ENCODE measurements at places on chromosomes 16 and 17. TPM values are rescaled to one million over a fixed set of nuclear protein-coding genes. Genes with fewer than 3 reads are reported as not detected.

- no peak for DNase-seq
Observed at GRCh38 chr17:78912082-78912481, 9.1 kb upstream of the CEP295NL start.

- DNase-seq: no peak
Observed at GRCh38 chr17:66472123-66472522, 169.7 kb downstream of the PRKCA start.

- DNase-seq: no peak
Observed at GRCh38 chr16:11711662-11712061, 31.0 kb downstream of the TXNDC11 start.

DNA sequence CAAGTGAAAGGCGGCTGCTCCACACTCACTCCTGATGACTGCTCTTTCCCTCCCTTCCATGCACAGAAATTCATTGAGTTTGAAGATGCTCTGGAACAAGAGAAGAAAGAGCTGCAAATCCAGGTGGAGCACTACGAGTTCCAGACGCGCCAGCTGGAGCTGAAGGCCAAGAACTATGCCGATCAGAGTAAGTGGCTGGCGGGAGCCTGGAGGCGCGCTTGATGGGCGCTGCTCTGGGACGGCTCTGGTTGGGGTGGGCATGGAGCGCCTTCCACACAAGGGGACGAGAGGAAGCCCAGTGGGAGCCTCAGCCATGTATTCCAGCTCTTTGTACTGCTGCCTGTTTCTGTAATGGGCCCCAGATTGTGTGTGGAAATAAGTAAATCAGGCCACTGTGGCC is 18.5 kb downstream of the MAPK8IP3 start:
- DNase-seq: no peak

ABCA9 gene
- 0.19 TPM for total RNA-seq

GRCh38 chr17:32903774-32904673 is 23.9 kb upstream of the TMEM98 start:
- no peak for DNase-seq

GRCh38 chr16:12256921-12257320 is 280.4 kb downstream of the SNX29 start:
- no peak for DNase-seq

GRCh38 chr17:79255456-79255855 is 180.8 kb downstream of the ENGASE start:
- DNase-seq: no peak

NMRAL1 gene
- total RNA-seq: 48.3 TPM

KRT12 gene
- total RNA-seq: not detected

GRCh38 chr17:59629174-59629573 is 9.5 kb downstream of the CLTC start:
- no peak for DNase-seq

GRCh38 chr17:37492167-37492566 is 2.5 kb downstream of the DUSP14 start:
- DNase-seq: no peak

All from type B pancreatic cell (in vitro differentiated cells).